ENCODE measurements at places on chromosomes 5 and 9. TPM values are rescaled to one million over a fixed set of nuclear protein-coding genes. Genes with fewer than 3 reads are reported as not detected.

Gene FST
- 29.1 TPM for total RNA-seq

Gene LPAR1
- total RNA-seq: 450 TPM

Gene CCL28
- 1.4 TPM for total RNA-seq

Gene C8G
- 0.32 TPM for total RNA-seq

Gene PDLIM4
- 49.3 TPM for total RNA-seq

Gene BARHL1
- not detected for total RNA-seq

Gene NDUFS6
- total RNA-seq: 33.7 TPM

Gene ANKRD34B
- total RNA-seq: not detected

Gene IRX1
- 0.09 TPM for total RNA-seq

Gene BTNL8
- not detected for total RNA-seq

Gene FAM151B
- total RNA-seq: 3.9 TPM

Gene RETREG1
- not detected for total RNA-seq

Gene CAMK4
- total RNA-seq: 3.5 TPM

Gene PTGES2
- total RNA-seq: 48.3 TPM

Gene SLIT3
- 0.95 TPM for total RNA-seq

Gene REEP2
- total RNA-seq: 16.4 TPM

Gene TMEM232
- total RNA-seq: 6.3 TPM

Gene ARID3C
- total RNA-seq: not detected

Gene GNE
- 26.1 TPM for total RNA-seq

Gene IL3
- not detected for total RNA-seq

Gene SARDH
- 4.6 TPM for total RNA-seq

Gene SELENOP
- total RNA-seq: 87.6 TPM

Gene ZNF618
- total RNA-seq: 7.7 TPM

Gene CDH18
- total RNA-seq: 4.4 TPM

Gene CNTNAP3B
- 7.8 TPM for total RNA-seq
